ENCODE measurements at places on chromosomes 3 and 15.

- DNase-seq = no peak
Observed at GRCh38 chr3:183513046-183513706, 42.3 kb downstream of the KLHL6 start.

DNA sequence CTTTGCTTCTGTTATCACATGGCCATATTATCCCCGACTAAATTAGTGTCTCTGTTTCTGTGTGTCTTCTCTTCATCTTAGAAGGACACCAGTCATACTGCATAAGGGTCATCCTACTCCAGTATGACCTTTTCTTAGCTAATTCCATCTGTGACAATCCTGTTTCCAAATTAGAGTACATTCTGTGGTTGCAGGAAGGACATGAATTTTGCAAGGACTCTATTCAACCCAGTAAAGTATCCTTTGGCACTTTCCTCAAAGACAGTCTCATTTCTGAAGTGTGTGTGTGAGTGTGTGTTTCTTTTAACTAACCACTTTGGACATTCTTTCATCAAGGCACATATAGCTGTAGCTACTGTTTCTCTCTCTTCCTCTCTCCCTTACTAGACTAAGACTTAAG, 15.2 kb upstream of the MME start:
- no peak for DNase-seq

DNA sequence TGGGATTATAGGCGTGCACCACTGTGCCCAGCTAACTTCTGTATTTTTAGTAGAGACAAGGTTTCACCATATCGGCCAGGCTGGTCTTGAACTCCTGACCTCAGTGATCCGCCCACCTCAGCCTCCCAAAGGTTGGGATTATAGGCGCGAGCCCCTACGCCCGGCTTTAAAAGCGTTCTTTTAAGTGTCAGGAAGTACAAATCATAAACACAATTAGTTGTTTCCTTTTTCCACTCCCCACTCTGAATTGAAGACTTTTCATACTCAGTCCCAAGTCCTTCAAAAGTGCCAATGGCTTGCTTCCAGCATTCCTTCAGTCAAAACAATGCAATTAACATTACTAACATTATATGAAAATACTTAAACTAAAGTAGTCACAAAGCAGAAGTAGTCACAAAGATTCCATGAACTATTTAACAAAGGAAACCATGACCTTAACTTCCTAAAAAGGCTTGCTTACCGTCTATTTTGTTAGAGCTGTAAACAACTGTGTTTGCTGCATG, 8.1 kb downstream of the WDR82 start:
- DNase-seq = no peak

GRCh38 chr3:10845001-10845761, 29.2 kb downstream of the SLC6A11 start:
- no peak for DNase-seq

DNA sequence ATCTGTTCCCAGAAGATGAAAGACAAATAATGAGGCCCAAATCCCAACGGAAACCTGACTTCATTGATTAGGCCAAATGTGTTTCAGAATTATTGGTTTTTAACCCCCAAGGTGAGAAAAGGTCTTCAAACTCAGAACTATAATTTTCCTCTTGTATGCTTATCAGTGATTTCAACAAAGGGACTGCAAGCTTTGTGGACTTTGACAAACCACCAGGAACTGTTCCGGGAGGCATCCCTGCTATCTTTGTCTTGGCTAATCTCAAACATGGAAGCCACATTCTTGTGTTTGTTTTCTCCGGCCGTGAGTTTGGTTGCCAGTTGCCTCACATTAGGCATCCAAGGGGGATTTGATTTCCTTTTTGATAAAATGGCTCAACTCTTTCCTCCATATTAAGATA, 19.5 kb downstream of the ARHGEF3 start:
- DNase-seq = no peak

DNA sequence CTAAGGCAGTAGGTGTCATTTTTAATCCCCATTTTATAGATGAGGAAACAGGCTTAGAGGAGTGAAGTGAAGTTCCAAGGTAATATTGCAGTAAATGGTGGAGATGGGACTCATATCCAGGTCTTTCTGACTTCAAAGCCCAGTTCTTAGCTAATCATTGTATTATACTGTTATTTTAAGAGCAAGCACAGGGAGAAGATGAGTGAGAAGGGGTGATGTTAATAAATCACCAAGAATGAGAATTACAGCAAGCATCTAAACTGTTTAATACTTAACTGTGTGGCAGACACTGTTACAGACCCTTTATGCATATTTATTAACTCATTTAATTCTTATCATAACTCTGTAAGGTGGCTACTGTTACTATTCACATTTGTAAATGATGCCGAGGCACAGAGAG, 61.2 kb downstream of the VPS8 start:
- DNase-seq = no peak

DNA sequence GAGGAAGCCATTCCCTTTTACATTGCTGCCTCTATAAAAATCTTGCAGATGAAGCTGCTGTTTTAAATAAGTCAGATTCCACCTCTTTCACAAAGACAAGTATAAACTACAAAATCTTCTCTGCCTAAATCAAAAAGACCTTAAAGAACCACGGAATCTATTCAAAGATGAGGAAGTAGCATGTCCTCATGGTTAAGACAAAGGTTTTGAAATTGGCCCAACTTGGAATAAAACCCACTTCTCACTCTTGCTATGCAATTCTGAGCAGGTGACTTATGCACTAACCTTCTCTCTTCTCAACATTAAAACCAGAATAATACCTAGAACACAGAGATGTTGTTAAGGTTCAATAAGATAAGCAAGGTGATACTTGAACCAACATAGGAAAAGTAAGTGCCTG, 97.6 kb downstream of the FOXP1 start:
- DNase-seq = no peak

DNA sequence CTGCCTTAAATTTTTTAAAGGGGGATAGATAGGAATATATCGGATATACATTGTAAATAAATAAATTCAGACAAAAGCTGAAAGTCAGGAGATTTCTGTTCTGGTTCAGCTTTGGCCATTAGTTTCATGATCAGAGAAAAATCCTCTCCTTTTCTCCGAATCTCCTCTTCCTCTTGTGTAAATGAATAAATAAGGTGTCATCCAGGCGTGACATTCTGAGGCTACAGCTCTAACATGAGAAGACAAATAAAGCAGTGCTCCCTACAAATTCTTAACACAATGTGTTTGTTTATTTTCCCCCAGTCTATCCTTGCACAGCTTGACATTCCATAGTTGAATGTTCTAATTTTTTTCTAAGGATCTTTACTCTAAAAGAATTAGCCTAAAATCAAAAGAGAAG, 9.4 kb upstream of the MB21D2 start:
- DNase-seq = no peak

GRCh38 chr15:58065445-58066041, at the start of gene ALDH1A2:
TSS of gene ALDH1A2 (minus strand) at chr15:58065711. CDS start at chr15:58065650, 61 bp downstream.
- DNase-seq = no peak

DNA sequence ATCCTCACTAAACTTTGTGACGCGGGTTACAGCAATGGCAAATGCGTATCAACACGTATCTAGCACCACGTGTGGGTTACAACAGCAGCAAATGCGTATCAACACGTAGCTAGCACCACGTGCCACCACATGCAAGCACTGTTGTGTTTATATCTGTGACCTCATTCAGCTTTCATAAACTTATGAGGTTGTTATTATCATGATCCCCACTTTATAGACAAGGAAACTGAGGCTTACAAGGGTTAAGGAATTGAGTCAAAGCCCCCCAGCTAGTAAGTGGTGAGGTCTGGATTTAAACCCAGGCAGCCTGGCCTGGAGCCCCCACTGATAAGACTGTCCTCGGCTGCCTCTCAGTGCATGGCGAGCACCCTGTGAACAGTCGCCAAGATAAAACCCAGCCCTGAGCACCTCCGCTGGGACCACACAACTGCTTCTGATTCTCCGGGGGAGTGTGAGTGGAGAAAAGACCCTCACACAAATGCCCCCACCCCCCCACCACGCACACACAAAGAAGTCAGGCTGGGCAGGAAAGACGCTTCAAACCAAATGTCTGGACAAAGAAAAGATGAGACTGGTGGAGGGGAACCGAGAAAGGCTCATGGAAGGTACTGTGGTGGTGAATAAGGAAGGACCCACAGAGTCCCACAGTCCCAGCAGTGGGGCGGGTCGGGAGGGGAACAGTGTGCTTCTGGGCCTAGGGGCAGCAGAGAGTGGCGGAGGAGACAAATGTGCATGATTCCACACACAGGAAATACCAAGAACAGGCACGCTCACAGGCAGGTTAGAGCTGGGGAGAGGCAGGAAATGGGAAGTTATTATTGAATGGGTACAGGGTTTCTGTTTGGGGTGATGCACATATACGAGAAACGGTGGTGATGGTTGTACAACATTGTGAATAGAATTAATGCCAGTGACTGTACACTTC, 173.4 kb downstream of the XXYLT1 start:
- no peak for DNase-seq

GRCh38 chr3:118110211-118110610, 924.4 kb downstream of the IGSF11 start:
- DNase-seq = no peak

DNA sequence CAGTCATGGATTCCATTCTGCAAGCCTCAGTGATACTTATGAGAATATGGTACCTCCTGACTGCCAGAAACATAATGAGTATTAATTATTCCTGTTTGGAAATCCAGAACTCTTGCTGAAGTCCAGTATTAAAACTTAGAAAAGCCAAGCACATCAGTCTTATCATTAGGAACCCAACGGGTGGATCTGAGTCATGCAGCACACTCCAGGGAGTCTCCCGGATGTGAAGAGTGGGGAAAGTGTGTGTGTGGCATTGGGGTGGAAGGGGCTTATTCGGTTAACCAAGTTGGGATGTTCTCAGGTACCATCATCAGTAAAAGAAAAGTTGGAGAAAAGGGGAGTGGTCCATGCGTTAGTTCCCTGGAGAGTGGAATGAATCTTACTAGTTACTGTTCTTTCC, 181.1 kb downstream of the PLCL2 start:
- no peak for DNase-seq

GRCh38 chr15:96038650-96039049, 291.9 kb upstream of the NR2F2 start:
- no peak for DNase-seq

GRCh38 chr3:33874815-33875214, 76.4 kb downstream of the PDCD6IP start:
- no peak for DNase-seq

DNA sequence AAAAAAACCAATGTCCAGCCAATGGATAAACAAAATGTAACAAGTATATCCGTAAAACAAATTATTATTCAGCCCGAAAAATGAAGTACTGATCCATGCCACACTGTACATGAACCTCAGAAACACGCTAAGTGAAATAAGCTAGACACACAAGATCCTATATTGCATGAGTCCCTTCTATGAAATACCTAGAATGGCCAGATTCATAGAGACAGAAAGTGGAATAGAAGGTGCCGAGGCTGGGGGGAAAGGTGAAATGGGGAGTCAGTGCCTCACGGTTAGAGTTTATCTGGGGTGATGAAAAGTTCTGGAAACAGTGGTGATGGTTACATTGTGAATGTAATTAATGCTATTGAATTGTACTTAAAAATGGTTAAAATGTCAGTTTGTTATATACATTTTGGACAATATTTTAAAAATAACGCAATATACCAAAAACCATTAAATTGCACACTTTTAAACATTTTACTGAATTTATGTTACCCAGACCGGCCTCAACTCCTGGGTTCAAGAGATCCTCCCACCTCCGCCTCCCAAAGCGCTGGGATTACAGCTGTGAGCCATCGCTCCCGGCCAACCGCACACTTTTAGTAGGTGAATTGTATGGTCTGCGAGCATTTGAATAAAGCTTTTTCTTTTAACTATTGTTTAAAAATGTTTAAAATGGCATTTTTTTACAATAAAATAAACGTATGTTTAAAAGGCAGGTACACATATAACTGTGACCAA, 2.1 kb downstream of the RNF168 start:
- no peak for DNase-seq

DNA sequence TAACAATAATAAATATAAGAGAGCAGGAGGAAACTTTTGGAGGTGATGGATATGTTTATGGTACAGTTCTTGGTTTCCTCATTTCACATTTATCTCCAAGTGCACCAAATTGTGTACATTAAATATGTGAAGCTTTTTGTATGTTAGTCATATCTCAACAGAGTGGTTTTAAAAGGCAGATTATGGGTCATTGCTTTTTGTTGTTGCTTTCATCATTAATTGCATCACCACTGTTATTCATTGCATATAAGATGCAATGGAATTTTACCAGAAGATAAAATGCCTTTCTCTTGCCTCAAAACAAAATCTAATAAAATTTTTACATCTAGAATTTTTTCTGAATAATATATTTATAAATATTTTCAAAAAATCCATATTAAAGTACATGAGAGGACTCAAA, 1198.9 kb upstream of the GBE1 start:
- no peak for DNase-seq
